ENCODE measurements at places on chromosomes 4 and X.

- peak; percentile 7 for DNase-seq
Measured at GRCh38 chr4:37453281-37453998, 208.9 kb downstream of the NWD2 start.

DNA sequence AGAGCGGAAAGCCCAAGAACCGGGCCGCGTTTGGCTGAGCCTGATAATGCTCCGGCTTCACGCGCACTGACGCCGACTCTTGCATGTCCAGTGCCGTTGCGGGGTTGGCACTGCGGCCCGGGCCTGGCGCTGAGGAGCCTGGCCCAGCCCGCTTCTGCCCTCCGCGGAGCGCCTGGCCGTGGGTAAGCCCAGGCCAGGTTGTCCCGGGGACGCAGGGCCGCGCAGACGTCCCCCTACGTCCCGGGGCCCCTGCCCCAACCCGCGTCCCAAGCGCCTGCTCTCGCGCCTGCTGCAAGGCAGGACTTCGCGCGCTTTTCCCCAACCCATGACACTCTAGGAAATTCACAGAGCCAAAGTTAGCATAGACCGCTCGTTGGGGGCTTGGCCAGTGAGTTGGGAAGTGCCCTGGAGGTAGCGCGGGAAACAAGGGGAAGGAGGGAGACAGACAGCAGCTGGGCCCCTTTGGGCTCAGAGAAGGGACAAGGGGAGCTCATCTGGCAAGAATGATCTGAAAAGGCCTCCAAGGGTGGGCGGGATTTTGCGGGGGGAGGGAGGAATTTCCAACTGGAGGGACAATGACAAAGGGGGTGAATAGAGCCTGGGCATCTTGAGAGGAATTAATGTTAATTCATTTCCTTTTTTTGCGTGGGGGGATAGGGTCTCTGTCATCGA is 665 bp upstream of the LRPAP1 start:
- DNase-seq: no peak

DNA sequence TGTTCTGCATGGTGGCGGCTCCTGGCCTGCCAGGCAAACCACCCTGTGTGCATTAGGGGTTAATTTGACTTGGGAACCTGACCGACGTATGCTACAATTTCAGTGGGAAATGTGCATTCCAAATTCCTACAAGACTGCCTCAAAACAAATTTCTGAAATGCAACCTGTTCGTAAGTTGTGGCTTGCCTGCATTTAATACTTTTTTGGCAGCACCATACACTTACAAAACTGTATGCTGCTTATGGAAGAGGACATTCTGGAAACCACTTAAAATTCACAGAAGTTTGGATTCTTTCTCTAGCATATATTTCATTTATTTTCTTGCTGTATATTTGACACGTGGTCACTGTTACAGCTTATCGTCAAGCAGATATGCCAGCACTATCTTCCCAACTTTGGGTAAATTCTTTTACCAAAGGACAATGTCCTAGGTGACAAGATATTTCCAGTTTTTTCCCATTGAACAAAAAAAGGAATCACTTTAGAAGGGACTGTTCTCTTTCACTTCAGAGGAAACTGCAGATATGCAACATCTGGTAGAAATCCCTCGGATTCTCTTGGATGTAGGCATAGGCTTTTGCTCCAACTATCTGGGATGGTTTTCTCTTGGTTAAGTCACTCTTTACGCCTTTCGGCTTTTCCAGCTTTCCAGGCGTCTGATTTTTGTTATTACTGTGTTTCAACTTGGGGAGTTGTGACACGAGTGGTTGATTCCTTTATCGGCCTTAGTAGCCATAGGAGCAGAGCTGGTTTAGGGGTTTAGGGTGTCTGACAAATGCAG is 9.7 kb upstream of the TENM3 start:
- no peak for DNase-seq

- DNase-seq: no peak
Measured at GRCh38 chrX:101659601-101660063, at the start of gene ARMCX2. ARMCX2 (minus strand) TSS chrX:101659850; CDS start chrX:101657588, 2,262 bp downstream.

- DNase-seq: no peak
Measured at GRCh38 chr4:15989424-15989823, 26.4 kb upstream of the FGFBP2 start.

GRCh38 chr4:1345903-1346780 is 866 bp upstream of the UVSSA start:
- DNase-seq: no peak

DNA sequence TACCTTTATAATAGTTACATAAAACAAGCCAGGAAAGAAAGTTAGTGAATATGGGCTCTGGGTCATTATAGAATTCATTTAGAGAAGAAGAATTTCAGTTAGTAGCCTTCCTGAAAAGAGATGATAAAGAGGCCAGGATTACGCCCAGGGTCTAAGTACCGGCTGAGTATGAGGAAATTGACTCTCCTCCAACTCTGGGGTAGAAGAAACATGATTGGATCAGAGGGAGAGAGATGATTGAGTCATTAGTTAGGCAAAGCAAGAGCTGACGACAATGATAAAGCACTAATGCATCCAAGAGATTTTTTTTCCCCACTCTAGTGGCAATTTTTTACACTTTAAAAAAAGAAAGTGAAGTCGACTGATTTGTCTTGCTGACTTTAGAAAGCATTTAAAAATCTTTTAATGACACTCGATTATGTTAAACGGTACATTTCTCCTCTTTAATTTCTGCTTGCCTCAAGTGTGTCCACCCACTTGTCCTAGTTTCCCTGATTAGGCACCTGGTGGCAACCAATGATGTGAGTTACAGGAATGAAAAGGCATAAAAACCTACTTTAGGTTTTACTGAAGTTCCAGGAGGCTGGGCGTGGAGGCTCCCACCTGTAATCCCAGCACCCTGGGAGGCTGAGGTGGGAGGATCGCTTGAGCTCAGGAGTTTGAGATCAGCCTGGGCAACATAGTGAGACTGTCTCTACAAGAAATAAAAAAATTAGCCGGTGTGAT is 37.3 kb upstream of the IGFBP7 start:
- no peak for DNase-seq

GRCh38 chr4:18937746-18938145 is 916.2 kb upstream of the LCORL start:
- no peak for DNase-seq

DNA sequence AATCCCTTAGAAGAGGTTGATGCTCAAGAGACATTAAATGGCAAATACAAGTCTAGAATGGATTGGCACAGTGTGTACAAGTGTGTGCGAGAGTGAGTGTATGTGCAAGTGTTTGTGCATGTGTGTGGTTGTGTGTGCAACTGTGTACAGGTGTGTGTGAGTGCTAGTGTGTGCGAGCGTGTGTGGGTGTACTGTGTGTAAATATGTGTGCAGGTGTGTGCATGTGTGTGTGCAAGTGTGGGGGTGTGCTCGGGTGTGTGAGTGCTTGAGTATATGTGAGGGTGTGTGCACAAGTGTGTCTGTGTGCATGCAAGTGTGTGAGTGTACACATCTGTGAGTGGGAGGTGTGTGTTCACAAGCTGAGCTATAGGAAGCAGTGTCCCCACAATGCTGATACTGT is 5.9 kb downstream of the TREX2 start:
- DNase-seq: no peak

DNA sequence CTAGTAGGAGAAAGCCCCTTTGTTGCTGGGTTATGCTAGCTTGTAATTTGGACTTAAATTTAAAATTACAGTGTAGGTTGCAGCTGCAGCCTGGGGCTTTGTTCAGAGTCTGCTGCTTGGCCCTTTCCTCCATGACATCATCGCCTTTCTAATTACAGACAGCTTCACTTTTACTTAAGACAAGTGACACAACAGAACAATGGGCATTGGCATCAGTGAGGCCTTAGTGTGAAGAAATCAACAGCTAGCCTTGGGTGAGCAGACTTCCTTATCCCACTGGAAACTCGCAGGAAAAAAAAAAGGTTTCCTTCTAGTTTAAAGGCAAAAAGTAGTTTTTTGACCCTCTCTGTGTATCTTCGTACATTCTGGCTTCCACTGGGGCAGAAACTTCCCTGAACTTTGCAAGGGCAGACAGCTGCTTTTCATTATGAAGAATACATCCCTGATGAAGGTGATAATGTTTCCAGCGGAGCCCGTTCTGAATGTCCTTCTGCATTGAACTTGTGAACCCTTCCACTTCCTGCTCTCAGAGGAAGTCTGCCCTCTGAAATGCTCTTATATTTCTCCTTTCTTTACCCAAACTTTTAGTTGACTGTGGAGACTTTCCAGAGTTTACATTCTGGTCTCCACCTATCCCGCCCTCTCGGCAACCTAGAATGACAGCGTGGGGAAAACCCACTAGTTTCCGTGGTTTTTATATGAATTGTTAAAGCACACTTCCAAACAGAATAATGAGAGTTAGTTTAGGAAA is 123.2 kb upstream of the FAM9C start:
- DNase-seq: no peak

- no peak for DNase-seq
Measured at GRCh38 chrX:108322234-108322633, 116.0 kb downstream of the COL4A6 start.

DNA sequence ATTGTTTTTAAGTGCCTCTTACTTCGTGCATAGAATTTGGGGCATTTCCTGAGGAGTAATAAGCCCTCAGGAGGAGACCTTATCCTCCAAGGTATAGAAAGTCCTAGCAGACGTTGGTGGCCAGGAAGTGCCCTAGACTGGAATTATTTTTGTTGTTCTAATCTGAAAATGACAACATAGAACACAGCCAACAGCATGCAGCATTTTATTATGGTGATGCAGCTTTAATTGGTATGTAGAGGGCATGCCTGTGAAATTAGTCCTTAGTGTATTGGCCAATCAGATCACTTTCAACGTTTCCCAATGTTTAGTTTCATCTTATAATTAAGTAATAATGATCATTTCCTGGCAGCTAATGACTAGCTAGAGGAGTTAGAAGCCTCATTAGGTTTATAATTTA is 199.2 kb downstream of the SHROOM3 start:
- no peak for DNase-seq

DNA sequence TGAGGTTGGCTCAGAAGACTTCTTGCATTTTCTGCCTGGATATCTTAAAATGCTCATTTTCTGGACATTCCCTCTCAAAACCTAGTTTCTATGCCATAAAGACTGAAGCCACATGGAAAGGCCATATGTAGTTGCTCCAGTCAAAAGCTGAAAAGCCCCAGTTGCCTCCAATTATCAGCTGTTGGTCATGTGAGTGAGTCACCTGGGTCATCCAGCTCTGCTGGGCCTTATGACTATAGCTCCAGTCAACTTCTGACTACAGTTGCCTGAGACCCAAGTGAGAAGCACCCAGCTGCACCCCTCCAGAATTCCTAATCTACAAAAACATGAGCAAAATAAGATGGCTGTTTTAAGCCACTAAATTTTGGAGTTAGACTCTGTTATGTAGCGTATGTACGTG is 41.9 kb downstream of the HELQ start:
- DNase-seq: no peak

DNA sequence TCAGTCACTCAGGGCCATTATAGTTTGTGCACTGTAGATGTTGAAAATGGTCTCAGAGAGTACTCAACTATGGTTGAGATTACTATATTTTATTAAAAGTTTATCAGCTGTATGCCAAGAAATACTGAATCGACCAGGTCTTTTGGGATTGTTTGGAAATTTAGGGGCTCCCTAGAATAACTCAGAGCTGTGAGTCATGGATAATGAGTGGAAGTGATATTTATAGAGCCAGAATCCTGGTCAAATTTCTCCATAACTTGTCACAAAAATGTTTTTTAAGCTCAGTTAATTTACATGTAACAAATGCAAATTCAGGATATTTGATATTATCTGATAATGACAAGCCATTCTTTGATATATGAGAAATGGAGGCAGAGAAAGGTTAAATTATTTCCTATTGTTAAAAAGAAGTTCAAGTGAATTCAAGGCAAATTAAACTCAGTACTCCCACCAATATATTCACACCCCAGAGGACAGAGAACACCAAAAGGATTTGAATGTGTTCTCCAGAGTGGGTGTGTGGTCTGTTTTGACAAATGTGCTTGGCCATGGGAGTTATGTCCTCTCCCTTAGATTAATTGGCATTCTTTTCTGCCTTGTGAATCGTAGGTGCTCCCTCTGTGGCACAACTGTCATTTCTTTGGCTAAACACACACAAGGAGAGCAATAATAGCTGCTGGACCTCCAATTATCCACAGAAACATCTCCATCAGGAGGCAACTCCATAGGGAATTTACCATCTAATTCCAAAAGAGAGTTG is 37.7 kb downstream of the ARHGAP24 start:
- DNase-seq: no peak

DNA sequence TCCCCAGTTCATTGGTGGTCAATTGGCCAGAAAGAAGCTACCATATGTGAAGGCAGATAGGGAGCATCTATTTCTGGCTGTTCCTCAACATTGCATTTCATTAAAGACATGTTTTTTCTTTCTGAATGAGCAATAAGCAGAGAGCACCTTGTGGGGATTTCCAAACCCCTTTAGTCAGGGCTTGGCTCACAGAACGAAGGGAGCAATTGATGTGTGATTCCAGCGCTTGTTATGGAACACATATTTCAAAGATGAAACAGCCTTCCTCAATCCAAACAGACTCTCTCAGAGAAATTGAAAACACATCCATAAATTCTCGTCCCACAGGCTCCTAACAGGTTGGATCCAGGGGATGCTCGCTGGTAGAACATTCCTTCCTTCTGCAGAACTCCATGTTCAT is 84.1 kb downstream of the CLCN4 start:
- no peak for DNase-seq

DNA sequence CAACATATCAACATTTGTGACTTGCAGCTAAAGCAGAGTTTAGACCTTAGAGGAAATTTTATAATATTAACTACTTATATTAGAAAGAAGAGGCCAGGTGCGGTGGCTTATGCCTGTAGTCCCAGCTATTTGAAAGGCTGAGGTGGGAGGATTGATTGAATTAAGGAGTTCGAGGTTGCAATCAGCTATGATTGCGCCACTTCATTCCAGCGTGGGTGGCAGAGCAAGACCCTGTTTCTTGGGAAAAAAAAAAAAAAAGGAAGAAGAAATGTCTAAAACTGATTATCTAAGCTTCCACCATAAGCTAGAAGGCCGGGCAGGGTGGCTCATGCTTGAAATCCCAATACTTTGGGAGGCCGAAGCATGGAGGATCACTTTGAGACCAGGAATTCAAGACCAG is 42.0 kb upstream of the USP9X start:
- no peak for DNase-seq

GRCh38 chr4:109294006-109294405 is 8.5 kb downstream of the COL25A1 start:
- no peak for DNase-seq

GRCh38 chrX:13165266-13166189 is 121.1 kb upstream of the FAM9C start:
- DNase-seq: no peak

DNA sequence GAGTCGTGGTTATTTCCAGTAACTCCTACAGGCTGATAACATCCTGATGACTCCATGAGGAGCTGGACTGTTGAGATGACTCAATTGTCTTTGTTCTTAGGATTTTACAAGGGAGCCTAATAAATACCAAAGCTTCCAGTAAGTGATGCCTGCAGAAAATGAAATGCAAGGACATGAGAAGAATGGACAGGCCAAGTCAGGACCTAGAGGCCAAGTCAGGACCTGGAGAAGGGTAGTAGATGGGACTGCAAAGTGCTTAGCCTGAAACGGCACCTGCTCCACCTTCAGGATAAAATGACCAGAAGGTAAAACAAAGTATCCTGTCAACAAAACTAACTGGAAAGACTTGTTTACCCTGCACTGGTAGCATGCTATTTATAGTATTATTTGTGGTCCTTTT is 6.4 kb upstream of the SLC10A6 start:
- DNase-seq: no peak
